ENCODE measurements at places on chromosomes 7 and 10.

- peak; percentile 69 for DNase-seq
Measured at GRCh38 chr7:140924019-140924820, 509 bp downstream of the BRAF start.

DNA sequence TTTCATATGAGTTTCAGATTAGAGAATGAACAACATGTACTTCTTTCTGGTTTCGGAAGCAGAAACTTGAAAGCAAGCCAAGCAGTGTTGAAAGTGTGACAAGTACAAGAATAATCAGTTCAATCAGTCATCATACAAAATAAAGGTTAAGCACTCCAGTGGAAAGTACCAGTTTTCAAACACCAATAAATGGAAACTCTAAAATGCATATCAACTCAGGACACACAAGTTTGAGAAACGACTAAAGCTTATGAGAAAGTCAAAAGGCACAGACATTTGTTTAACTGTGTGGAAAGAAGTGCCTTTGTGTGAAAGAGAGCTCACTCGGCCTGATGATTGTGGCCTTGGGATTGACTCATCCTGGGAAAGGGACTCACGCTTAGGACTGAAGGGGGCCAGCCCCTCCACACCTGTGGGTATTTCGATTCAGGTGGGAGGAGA lies 60.6 kb upstream of the AKR1C1 start:
- DNase-seq, result no peak

- DNase-seq, result no peak
Measured at GRCh38 chr7:129188372-129188891, at the start of gene SMO. SMO (plus strand) TSS chr7:129188633; CDS start chr7:129189152, 519 bp downstream.

- DNase-seq, result no peak
Measured at GRCh38 chr10:17859492-17860156, 50.5 kb downstream of the MRC1 start.

DNA sequence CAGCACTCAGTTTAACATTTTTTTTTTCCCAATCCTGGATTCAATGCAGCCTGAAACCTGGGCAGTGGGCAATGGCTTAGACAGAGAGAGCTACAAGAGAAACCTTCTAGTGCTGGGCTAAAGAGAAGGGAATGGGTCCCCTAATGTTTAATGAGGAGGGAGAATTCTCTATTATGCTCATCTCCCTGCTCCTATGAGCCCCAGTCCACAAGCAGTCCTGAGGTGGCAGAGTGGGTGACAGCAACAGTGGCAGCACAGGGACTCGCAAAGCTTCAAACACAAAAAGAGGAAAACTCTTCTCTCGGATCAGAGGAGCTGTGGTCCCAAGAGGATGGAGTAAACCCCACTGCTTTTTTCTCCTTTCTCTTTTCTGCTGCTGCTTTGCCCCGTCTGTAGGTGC lies 36.5 kb downstream of the COBL start:
- DNase-seq, result no peak

DNA sequence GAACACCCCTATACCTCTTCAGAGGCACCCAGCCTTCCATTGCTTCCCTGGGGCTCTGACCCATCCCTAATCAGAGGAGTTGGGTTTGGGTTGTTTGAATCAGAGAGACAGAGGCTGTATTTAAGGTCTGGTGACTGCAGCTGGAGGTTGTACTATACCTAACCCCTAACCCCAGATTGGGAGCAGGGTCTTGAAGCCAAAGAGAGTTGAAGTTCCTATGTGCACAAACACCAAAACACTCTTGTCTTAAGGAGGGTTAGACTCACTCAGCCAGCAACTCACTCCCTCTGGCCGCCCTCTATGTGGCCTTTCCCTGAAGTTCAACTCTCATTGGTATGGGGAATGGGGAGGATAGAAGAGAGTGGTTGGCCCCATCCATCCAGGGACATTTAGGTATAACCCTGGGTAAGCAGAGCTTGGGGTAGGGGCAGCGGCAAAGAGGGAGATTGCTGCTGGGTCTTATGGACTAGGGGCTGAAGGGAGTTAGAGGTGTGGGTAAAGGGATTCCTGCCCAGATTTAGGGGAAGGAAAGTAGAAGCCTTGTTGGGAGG lies 80.0 kb downstream of the PAX2 start:
- DNase-seq, result no peak

DNA sequence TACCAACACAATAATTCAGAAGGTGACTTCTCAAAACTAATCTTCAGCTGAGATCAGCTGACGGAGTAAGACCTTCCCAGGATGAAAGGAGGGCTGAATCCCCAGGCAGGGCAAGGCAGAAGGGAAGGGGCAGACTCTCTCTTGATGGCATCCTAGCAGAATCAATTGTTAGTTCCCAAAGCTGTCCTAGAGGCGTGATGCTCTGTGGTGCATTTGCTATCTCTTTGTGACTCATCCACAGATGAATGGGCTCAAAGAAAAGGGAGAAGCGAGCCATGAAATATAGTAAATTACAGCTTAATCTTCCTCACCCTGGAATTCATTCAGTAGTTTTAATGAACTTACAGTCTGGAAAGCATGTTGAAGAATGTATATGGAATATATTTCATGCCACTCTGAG lies 37.2 kb downstream of the PDE1C start:
- no peak for DNase-seq

DNA sequence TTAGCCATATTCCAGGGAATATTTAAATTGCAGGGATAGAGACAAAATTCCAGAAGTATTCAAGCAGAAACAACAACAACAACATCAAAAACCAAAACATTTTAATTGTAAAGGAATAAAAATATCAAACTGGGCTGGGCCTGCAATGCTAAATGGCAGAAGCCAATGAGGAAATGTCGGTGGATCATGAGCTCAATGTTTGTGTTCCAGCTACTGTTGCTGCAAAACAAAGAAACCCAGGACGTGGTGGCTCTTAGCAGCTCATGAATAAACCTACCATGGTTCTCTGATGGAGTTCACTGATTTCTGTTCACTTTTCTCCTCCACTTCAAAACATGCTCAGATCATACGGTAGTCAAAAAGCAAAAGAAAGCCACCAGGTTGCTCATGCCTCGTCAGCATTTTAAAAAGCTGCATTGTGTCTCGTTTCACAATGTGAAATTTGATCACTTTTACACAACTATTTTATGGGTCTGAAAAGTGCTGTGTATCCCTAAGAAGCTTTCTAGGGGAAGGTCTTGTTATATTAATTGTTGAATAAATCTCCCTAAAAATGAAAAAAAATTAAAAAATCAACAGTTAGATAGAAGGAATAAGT lies 54.0 kb downstream of the ASNS start:
- no peak for DNase-seq

- no peak for DNase-seq
Measured at GRCh38 chr7:35792472-35792871, 8.4 kb upstream of the SEPTIN7 start.

- DNase-seq, result no peak
Measured at GRCh38 chr7:139854803-139855497, 25.9 kb downstream of the TBXAS1 start.

DNA sequence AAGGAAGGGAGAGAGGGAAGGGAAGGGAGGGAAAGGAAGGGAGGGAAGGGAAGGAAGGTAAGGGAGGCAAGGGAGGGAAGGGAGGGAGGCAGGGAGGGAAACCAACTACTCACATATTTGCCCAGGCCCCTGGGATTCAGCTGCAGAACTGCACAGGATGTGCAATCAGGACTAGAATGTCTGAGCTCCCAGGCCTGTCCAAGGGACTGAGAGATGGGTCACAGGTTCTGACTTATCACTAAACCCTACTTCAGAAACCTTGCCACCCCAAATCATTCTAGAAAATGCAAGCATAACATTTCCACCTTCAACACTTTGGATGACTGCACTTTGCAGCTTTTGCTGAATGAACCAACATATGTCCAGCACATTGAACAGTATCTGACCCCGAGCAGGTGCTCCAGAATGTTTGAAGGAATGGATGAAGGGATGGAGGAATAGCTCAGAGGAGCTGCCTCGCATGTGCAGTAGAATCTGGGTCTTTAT lies 245.3 kb downstream of the KCNMA1 start:
- no peak for DNase-seq

DNA sequence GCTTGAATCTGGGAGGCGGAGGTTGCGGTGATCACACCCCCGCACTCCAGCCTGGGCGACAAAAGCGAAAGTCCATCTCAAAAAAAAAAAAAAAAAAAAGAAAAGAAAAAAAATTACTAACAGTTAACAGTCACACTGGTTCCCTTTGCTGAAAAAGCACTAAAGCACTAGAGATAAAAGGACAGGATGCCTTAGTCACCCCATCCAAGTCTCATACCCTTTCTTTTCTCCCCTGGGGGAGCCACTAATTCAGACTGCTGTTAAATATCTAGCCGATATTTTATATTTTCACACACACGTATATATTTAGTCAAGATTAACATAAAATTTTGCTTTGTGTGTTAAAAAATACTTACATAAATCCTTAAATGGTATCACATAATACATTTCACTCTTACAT lies 25.2 kb downstream of the BAIAP2L1 start:
- DNase-seq, result no peak

DNA sequence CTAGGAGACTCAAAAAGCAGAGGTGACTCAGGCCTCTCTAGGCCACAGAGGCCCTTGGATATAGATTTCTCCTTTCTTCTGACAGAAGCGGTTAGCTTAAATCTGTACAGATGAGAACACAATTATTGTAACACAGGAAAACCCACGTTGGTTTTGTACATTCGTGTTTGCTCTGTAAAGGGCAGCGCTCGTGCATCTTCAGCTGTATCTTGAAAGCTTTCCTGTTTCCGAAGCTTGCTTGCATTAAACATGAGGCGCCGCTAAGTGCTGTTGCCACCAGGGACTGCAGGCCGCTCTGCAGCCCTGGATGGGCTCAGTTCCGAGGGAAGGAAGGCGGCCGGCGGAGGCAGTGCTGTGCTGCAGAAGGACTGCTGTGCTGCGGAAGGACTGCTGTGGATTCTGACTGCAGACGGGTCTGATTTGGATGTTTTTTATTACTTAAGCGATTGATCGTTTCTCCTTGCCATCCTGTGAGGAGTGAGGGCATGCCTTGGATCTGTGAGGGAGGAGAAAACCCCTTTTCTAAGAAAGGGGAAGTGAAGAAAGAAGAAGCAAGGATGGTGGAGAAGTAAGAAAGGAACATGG lies 53.3 kb downstream of the FHIP2A start:
- DNase-seq, result no peak

DNA sequence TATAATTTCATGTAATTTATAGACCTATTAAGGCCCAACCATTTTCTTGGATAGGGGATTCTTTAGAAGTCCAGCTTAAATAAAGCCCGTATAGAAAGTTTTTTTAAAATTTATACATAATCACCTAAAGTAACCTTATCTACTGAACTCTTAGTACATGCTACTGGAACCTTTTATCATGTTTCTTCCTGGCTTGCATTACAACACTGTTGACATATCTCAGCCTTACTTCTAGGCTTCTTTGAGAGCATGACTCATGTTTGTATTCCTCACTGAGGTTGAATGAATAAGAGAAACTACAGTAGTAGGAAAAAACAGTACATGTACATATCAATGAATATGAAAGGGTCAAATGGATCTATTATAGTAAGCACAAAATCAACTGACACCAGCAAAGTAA lies 8.2 kb upstream of the MAGI2 start:
- no peak for DNase-seq

DNA sequence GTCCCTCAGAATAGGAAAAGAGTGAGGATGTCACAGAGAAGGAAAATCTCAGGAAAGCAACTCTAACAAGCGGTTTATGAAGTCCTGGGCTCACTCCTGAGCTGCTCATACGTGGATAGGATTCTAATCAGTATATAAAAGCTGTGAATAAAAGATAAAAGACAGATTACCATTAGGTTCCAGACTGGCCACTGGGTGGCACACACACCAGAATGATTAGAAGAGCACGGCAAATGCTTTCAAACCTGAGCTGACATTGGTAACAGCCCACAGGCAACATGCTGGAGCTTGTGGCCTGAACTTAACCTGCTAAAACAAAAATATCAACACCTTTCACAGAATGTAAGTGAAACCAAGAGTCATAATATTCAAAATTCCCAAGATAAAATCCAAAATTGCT lies 370.8 kb downstream of the GRID1 start:
- no peak for DNase-seq

GRCh38 chr10:75398692-75399460 lies 2.7 kb downstream of the ZNF503 start:
- no peak for DNase-seq

- DNase-seq, result no peak
Measured at GRCh38 chr7:82235713-82236112, 207.9 kb downstream of the CACNA2D1 start.

GRCh38 chr10:8310930-8311329 lies 256.4 kb downstream of the GATA3 start:
- DNase-seq, result no peak

DNA sequence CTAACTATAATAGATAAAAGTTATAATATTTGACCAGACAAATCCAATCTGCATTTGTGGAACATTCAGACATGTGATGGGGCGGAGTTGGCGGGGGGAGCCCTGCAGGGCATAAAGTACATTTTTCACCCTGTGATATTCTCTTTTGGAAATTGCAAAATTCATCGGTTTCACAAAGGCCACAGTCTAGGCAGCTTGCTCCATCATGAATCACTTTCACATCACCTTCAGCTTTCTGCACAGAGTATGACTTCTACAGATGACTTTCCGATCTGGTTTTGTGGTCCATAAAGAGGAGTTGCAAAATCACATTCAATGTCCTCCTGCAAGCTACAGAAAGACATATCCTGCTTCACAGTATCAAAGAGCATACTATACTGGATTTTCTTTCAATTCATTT lies 51.4 kb upstream of the APBB1IP start:
- DNase-seq, result no peak

GRCh38 chr10:85036661-85037060 lies 708.3 kb downstream of the CCSER2 start:
- DNase-seq, result no peak

DNA sequence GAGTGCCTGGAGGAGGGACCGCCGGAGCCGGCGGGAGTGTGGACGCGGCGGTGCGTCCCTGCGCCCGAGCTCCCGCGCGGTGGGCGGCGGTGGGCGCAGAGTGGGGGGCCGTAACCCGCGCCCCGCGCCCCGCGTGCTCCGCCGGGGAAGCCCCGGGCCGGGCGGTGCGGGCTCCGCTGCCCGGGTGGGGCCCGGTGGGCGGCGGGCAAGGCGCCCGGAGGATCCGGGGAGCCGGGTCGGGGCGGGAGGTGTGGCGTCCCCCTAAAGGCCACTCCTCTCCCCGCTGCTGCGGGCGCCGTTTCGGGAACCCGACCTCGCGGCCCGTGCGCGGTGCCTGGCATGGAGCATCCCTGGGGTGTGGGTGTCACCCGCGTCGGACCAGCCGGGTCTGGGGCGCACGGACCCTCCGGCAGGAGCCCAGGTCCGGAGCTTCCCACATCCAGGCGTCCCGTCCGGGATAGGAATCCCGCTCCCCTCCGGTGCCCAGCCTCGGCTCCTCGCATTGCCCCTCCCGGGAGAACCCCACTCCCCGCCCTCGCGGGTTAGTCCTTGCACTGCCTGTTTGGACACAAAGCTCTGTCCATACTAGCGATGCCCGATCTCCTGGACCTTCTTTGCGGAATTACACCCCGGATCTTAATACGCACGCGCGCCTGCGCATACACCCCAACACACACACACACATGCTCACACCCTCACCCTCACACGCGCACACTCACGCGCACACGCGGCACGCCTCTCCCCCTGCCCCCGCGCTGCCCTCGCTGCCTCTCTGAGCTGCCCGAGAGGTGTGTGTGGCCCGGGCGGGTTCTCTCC lies 723 bp downstream of the MTURN start:
- peak; percentile 28 for DNase-seq

GRCh38 chr10:17255512-17255911 lies 27.5 kb downstream of the VIM start:
- DNase-seq, result no peak
